ENCODE measurements at places on chromosomes 2 and 18.

GRCh38 chr2:180524499-180524898, 455.9 kb upstream of the UBE2E3 start:
- no peak for DNase-seq

GRCh38 chr2:168363347-168364092, 92.6 kb upstream of the CERS6 start:
- DNase-seq: no peak

DNA sequence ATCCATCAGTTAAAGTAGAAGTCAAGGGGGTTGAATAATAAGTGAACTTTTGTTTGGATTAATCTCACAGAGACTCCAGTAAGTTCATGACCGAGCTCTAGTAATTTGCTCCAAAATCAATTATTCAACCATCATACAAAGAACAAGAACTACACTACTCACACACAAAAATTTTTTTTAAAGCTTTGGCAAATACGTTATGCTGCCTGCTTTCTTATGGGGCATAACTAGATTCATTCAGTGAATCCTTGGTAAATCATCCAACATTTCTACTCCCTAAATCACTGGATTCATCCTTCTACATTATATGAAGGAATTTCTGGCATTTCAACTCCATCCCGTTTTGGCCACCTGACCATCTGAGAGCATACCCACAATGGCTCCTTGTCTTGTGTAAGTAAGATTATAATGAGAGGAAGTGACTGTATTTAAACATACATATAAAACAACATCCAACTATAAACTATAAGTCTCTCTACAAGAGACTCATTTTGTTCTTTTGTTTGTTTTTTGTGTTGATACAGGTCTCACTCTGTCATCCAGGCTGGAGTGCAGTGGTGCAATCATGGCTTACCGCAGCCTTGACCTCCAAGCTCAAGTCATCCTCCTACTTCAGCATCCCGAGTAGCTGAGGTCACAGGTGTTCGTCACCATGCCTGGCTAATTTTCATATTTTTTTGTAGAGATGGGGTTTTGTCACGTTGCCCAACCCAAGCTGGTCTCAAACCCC, 144.2 kb upstream of the LRRTM4 start:
- DNase-seq: no peak

DNA sequence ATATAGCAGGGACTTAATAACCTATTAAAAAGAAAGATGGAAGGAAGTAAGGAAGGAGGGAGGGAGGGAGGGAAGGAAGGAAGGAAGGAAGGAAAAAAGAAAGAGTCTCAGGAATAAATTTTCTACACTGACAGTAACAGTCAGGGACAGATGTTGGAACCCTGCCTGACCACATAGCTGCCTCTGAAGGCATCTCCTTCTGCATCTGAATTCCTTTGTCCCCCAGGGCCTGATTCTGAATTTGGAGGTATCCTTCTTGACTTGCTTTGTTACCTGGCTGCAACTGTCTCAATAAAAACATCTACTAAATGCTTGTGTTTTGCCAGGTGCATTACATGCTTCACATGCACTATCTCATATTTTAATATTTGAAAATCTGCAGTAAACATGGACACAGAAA, 17.4 kb upstream of the LRATD1 start:
- DNase-seq: peak; percentile 37

DNA sequence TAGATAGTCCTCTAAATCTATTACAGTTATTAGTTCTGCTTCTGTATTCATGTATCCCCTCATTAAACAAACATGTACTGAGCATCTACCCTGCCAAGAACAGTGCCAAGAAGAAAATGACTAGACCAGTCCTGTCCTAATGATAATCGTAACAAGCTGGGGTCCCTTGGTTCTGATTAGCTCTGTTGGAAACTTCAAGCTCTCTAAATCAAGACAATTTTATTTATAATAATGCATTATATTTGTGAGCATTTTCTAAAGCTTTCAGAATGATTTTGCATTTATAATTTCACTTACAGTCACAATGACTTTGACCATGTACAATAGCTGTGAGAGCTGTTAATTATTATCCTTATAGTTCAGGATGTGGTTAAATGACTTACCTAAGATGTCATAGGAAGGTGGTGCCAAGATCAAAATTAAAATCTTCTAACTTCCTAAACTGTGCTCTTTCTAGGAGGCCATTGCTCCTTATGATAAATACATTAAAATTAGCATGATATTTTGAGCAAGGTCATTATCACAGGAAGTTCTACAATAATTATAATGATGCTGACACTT, 336.5 kb upstream of the SLC39A10 start:
- DNase-seq: no peak

DNA sequence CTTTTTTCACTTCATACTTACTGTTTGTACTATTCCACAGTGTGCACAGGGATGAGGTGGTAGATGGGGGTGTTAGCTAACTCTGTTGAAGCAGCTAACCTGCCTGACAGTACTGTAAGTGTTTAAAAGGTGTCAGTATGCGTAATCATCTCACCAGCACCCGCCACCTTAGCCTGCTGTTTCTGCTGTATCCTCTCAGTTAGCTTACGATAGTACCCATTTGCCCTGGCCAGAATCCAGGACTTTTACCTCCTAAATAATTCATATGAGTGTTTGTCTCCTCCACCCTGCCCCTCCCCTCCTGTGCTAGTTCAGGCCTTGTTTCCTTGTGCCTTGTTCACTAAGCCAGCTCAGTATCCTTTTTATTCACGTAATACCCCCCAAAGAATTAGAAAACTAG, 34.2 kb downstream of the TRAPPC12 start:
- no peak for DNase-seq

DNA sequence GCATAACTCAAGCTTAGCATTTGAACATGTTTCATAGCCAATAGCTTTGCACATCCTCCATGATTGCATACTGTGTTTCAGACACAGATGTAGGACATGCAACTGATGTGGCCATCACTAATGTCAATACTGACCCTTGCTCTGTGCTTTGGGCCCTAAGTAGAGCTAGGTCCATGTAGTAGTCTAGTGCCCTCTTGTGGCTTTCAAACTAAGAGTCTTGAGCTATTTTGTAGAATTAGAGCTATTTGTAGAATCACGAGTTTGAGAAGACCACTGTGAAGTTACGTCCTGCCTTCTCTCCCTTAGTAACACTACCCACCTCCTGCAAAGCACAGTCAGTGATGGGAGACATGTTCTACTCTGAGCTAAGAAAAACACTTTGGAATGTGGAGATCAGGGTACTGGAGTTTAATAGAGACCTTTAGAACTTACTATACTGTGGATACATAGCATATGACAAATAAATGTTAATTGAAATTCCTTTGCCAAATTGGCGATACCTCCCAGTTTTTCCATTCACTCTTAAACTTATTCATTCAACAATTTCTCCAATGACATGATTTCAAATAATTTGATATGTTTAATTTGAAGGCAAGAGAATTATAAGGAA, 306.5 kb upstream of the TNP1 start:
- DNase-seq: peak; percentile 34

- DNase-seq: no peak
Observed at GRCh38 chr2:141186413-141187074, 944.3 kb downstream of the LRP1B start.

DNA sequence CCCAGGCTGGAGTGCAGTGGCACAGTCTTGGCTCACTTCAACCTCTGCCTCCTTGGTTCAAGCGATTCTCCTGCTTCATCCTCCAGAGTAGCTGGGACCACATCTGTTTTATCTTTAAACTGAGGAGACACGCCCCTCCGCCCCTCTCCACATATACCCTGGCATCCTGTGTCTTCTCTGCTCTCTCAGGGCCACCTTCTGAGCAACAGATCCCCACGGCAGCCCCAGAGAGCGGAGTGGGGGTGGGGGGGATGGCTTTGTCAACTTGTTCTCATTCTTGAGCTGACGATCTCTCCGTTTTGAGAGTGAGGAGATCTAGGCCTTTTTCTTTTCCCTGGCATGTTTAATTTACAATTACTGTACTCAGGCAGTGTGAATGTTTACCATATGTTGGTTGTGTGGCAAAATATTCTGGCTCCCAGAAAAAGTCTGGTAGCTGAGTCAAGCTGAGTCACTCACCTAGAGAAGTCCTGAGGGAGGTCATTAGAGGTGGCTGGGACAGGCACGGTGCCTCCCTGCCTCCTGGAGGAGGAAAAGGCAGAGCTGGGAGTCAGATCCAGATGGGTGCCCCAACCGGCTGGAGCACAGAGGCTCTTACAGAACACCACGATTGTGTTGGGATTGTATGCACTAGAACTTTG, 19.5 kb upstream of the ID2 start:
- DNase-seq: peak; percentile 95

GRCh38 chr2:150526827-150527226, 39.4 kb upstream of the RND3 start:
- DNase-seq: peak; percentile 93

GRCh38 chr18:74918276-74918790, 290.6 kb downstream of the PTGR3 start:
- no peak for DNase-seq

GRCh38 chr2:12897181-12897580, 180.4 kb downstream of the TRIB2 start:
- DNase-seq: no peak

GRCh38 chr2:105600602-105600948, 144.1 kb upstream of the NCK2 start:
- DNase-seq: no peak

- no peak for DNase-seq
Observed at GRCh38 chr2:98519156-98519555, 74.5 kb downstream of the INPP4A start.

GRCh38 chr2:71798266-71799012, 345.1 kb downstream of the DYSF start:
- DNase-seq: no peak

DNA sequence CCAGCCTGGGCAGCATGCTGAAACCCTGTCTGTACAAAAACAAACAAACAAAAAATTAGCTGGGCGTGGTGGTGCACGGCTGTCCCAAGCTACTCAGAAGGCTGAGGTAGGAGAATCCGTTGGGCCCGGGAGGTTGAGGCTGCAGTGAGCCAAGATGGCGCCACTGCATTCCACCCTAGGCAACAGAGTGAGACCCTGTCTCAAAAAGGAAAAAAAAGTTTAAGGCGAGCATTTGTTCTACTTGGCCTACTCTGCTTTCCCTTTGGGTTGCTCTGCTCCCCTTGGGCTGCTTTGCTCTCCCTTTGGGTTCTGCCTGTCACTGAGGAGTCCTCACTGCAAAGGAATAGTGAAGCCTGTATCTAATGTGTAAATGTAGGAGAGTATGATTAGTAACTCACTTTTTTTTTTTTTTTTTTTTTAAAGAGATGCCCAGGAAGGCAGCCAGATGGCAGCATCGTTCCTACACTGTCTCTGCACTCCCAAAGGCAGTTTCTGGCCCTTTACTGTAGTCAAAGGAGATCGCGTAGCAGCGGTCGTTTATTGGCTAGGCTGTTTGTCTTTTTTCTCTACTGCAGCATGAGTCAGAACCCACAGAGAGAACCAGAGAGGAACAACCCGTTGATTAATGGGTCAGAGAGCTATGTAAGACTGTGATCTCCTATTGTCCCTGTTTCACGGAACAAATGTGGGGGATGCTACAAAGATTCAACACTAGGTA, 118.3 kb upstream of the CWC22 start:
- DNase-seq: peak; percentile 94

GRCh38 chr2:102591491-102592045, 27.8 kb upstream of the SLC9A2 start:
- DNase-seq: no peak

GRCh38 chr2:203583701-203584100, 48.6 kb upstream of the RAPH1 start:
- peak; percentile 68 for DNase-seq

DNA sequence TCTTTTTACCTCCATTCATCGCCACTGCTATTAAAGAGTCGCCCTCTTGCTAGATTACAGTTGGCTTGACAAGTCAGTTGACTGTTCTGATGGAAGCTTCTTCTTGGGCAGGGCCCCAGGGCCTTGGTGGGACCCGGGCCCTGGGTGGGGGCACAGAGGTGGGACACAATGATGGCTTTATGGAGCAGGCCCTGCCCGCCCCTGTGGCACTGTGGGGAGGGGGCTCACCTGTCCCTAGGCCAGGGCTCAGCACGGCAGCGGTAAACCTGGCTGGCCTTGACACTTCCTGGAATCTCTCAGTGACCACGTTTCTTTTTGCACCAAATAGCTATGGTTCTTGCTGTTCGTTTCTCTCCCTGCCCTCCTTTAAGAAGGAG, 4.9 kb upstream of the HS6ST1 start:
- DNase-seq: no peak

GRCh38 chr2:55138014-55138881, 88.0 kb upstream of the RTN4 start:
- DNase-seq: no peak

GRCh38 chr2:15178946-15179345, 382.2 kb downstream of the NBAS start:
- DNase-seq: no peak

DNA sequence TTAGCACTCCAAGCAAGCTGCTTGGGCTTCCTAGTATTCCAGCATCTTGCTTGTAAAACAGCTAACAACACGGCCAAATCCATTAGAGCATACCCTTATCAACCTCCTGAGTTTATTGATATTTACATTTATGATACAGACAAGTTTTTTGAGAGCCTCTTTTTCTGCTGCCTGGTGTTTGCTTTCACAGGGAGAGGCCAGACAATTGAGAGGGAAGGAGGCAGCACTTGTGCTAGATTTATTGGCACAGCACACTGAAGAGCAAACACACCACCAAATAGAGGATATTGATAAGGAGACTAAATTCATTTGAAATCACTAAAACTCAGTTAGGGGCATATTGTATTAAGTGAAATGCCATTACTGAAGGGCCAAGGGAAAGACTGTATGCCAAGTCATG, 1142.3 kb upstream of the FANCL start:
- DNase-seq: no peak

DNA sequence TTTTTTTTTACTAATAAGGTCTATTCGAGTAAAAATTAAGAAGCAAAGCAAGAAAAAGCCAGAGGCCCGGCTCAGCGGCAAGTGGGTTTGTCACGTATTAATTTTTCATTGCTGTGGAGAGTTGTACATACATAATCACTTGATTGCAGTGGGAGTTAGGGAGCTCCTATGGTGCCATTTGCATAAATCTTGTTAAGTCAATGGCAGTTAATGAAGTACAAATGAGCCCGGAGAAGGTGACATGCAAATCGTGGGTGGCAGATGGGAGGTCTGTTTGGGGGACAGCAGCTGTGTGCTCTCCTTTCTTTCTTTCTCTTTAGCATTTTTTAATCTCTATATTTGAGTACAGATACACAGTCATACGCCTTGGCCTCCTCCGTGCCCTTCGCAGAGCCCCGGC, 317.0 kb downstream of the AGAP1 start:
- no peak for DNase-seq

DNA sequence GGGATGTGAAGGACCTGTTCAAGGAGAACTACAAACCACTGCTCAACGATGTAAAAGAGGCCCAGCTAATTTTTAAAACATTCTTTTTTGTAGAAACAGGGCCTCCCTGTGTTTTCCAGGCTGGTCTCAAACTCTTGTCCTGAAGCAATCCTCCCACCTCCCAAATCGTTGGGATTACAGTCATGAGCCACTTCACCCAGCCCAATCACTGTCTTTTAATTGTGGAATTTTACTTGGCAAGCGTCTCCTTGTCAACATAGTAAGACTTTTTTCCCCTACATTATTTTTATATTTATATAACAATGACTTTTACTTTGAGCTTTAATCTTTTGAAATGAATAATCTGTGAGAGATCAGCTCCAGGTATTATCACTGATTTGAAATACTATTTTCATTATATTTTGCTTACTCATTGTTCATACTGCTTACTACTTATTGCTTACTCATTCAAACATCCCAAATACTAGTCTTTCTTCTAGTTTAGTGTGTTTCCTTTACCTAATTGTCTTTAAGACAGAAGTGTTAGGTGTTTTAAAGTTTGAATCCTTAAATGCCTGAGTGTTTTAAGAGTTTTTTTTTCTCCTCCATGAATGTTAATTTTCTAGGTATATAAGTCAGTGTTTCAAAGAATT, 48.9 kb downstream of the PTPN4 start:
- DNase-seq: no peak
